ENCODE measurements at places on chromosomes 7 and 10.

DNA sequence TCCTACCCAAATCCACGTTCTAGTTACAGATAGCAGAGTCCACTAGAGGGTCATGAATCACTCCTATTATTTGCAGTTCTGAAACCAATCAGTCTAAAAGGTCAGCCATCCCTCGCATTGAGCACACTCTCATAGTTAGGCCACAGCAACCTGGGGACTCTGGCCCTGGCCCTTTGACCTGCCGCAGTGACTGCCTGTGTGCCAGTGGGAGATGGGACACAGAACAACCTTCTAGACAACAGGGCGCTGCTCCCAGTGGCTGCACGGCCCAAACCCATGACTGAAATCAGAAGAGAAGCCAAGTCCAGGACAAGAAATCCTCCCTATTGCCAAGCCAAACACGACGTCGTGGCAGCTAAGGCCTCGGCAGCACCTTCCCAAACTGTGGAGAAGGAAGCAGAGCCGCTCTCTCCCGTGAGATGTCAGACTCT, 158.5 kb downstream of the HERPUD2 start:
- DNase-seq, result no peak

GRCh38 chr7:36005293-36005692, 147.8 kb upstream of the EEPD1 start:
- DNase-seq, result no peak

GRCh38 chr7:46547044-46547443, 626.0 kb upstream of the IGFBP3 start:
- no peak for DNase-seq

- no peak for DNase-seq
Observed at GRCh38 chr7:31958226-31958625, 112.0 kb downstream of the PDE1C start.

GRCh38 chr10:6774406-6774805, 194.3 kb upstream of the PRKCQ start:
- no peak for DNase-seq

DNA sequence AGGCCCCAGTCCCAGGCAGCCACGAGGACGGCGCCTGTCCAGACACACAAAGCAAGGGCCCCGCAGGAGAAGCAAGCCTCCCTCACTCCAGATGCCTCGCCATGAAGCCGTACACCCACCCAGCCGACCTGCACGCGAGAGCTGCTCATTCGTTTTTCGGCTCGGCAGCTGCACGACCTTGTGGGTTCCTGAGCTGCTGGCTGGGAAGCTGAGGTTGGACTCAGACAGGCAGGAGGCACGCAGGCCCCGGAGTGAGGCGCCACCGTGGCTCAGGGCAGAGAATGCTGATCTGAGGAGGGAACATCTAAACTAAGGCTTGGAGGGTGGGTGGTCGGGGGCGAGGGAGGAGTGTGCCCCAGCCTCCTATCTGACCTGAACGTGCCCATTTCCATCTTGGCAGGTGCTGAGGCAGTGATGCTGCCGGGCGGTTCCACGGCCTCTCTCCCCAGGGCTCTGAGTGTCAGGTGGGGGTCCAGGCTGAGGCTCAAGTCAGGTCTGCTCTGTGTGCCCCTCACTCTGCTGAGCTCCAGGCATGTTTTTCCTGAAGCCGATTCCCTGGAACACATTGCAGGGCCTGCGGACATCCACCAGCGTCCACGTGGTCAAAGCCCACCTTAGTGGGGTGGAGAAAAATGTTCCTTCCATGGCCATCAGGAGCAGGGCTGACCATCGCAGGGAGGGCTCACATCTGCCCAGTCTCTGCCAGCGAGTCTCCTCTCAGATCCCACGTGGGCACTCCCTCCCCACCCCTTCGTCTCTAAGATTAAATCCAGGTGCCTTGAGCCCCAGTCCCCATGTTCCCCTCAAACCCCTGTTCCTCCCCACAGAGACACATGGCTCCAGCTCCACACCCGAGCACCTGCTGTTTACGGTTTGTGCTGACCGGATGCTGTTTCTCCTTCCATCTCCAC, 28.1 kb upstream of the FAM20C start:
- no peak for DNase-seq

DNA sequence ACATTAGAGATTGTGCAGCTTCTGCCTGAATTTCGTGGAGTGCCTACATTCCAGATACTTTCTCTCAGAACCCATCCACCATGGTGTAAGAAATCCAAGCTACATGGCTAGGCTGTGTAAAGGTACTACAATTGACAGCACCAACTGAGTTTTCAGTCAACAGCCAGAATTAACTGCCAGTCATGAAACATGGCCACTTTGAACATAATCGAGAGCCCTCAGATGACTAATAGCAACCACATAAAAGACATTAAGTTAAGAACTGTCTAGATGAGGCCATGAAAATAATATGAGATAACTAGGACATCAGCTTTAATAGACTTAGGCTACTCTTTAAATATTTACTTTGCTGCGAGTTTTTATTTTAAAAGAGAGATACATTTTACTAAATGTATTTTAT, 1106.8 kb upstream of the LRRTM3 start:
- DNase-seq, result no peak

DNA sequence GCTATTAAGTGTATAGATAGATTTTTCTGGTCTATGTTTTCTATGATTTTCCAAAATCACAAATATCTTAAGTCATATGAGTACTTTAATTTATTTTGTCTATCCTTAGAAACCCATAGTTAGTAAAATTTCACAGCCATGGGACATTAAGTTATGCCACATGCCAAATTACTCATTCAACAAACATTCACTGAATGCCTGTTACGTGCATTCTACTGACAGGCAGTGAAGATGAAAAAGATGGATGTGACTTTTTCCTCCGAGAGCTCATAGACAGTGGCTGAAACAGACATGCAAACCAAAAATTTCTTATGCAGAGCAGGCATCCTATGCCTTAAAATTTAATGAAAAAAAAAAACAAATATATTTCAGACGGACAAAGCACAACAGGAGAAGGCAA, 84.9 kb downstream of the CHRM2 start:
- no peak for DNase-seq

DNA sequence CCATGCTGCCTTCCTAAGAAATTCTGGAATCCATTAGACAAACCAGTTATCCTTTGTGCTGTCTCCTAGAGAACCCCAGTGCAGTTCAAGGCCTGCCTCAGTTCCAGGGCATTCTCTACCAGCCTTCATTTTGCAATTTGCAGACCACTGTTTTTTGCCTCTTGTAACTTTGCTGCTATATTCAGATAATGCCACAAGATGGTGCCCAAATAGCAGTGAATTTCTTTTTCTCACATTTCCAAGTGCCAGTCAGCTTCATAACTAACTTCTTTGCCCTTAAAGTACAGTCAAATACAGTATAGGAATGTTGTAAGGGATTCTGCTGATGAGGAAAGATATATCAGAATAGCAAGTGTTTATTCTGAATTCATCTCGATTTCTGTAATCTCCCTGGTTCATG, 25.2 kb downstream of the LOXL4 start:
- peak; percentile 52 for DNase-seq

GRCh38 chr7:154610903-154611302, 392.0 kb downstream of the PAXIP1 start:
- DNase-seq, result no peak

GRCh38 chr10:59561477-59562121, 148.1 kb downstream of the SLC16A9 start:
- DNase-seq, result no peak

- DNase-seq, result no peak
Observed at GRCh38 chr10:48215486-48216203, 58.9 kb downstream of the FRMPD2 start.

- DNase-seq, result no peak
Observed at GRCh38 chr10:97711640-97712572, 1.6 kb upstream of the MARVELD1 start.

GRCh38 chr7:39360038-39360437, 206.2 kb upstream of the YAE1 start:
- no peak for DNase-seq

GRCh38 chr10:52984169-52984568, 211.6 kb upstream of the MBL2 start:
- DNase-seq, result no peak

GRCh38 chr10:15324611-15325010, 46.5 kb downstream of the FAM171A1 start:
- DNase-seq, result no peak

GRCh38 chr7:75985518-75986146, 8.8 kb downstream of the TMEM120A start:
- DNase-seq, result peak; percentile 2

- no peak for DNase-seq
Observed at GRCh38 chr7:78620920-78621319, 822.3 kb downstream of the PHTF2 start.

DNA sequence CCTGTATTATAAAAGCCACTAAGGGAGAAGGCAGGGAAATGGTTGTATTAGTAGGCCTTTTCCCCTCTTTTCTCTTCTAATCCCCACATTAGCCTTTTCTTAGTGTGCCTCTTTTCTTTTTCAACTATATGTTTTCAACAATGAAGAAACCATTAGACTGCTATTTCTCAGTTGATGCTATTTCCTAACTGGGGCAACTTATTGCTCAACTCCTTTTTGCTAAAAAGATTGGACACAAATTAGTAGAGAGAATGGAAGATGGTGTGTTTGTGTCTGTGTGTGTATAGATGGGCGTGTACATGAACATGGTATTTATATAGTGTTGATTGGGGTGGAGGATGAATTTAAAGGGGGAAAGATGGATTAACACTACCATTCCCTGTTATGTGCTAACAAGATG, 28.4 kb downstream of the TBC1D12 start:
- no peak for DNase-seq

DNA sequence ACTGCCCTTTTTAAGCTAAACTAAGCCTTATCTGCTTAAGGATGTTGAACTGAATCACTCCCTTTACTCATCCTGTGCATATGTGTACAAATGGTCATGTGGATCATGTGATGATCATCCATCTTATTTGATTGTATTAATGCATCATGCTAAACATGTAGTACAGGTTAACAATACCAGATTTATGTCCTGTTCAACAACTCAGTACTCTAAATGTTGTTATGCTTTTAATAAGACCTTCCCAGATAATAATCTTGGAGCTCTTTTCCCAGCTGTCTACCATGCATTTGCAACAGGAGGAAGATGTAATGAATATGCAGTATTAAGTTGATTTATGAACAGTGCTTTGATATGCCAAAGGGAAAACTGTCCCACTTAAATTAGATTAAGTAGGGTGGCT, 318.0 kb downstream of the BICC1 start:
- DNase-seq, result no peak

DNA sequence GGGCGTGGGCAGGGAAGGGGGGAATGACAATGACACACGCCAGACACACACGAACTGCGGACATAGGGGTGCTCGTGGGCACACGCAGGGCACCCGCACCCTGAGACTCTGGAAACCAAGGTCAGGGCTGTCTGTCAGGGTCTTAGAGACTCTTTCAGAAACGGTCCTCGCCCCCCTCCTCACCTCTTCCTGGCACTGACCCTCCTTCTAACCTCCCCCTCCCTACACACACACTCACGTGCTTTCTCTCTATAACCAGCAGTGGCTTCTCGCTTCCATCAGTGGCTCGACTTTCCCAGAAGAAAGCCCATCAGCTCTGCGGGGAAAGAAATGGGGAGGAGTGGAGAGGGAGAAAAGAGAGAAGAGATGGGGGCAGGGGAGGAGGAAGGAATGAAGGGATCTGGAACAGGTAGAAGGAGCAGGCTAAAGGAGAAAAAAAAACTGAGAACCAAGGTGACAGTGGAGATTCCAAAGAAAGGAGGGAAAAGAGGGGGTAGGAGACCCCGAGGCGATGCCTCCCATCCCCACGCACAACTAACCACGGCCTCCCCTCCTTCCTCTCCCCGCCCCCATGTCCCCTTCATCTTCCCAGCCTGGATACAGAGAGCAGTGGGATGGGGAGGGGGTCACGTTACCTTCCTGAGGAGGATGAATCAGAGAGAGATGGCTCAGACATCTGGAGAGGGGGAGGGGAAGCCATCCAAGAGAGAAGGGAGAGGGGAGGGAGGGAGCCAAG, 1.7 kb upstream of the VGF start:
- no peak for DNase-seq

GRCh38 chr10:118625504-118625903, 30.1 kb upstream of the PRLHR start:
- DNase-seq, result no peak

GRCh38 chr7:147207988-147208387, 1091.4 kb downstream of the CNTNAP2 start:
- no peak for DNase-seq

DNA sequence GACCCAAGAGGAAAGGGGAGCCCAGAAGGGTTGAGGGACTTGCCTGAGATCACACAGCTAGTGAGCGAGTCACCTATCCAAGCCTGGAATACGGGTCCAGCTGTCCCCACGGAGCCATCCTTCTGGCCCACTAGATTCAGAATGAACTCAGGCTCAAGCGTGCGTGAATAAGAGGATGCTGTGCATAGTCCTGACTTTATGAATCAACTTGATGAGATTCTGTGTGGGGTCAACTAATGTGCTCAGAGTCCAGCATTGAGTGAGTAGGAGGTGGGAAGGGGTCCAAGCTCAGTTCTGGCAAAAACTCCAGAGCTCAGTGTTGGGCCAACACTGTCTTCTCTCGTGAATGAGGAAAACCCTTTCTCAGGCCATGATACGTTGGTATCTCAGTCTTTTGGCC, 41.4 kb downstream of the CAMK1D start:
- no peak for DNase-seq

DNA sequence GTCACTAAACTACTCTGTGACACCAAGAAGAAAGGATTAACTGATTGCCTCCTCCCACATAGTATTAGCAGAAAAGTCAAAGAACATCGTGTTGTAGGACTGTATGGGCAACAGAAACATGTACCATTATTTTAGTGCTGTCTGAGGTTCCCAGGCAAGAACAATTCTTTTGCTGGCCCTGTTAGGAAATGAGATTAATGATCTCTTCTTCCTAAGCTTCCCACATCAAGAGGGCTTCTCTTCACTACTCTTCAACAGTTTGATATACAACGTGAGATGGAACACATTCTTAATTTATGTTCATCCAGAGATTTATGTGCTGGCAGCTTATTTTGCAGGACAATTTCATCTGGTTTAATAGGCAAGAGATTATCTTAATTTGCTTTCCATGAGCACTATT, 219.6 kb downstream of the DOCK4 start:
- DNase-seq, result no peak

GRCh38 chr7:30223896-30224295, 60.5 kb upstream of the ZNRF2 start:
- no peak for DNase-seq

DNA sequence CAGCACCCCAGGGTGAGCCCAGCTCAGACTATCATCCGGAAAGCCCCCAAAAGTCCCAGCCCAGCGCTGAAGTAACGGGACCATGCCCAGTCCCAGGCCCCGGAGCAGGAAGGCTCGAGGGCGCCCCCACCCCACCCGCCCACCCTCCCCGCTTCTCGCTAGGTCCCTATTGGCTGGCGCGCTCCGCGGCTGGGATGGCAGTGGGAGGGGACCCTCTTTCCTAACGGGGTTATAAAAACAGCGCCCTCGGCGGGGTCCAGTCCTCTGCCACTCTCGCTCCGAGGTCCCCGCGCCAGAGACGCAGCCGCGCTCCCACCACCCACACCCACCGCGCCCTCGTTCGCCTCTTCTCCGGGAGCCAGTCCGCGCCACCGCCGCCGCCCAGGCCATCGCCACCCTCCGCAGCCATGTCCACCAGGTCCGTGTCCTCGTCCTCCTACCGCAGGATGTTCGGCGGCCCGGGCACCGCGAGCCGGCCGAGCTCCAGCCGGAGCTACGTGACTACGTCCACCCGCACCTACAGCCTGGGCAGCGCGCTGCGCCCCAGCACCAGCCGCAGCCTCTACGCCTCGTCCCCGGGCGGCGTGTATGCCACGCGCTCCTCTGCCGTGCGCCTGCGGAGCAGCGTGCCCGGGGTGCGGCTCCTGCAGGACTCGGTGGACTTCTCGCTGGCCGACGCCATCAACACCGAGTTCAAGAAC, 1.1 kb downstream of the VIM start:
- peak; percentile 59 for DNase-seq

All from Ammon's horn (tissue), 1 donor.